Naive thymus-derived CD8-positive, alpha-beta T cell (primary cell): ENCODE measurements at places on chromosomes 16 and 17. TPM values are rescaled to one million over a fixed set of nuclear protein-coding genes. Genes with fewer than 3 reads are reported as not detected.

Gene SEPTIN12
- not detected for total RNA-seq

Gene ASGR1
- 0.58 TPM for total RNA-seq

- no peak overlapping the region for H3K27ac ChIP-seq
- peaks cover 4% of the 10 kb centered on the region for H3K36me3 ChIP-seq
- H3K4me3 ChIP-seq, result no peak overlapping the region
Measured at GRCh38 chr17:35099908-35100307, 19.8 kb downstream of the RAD51D start.

DNA sequence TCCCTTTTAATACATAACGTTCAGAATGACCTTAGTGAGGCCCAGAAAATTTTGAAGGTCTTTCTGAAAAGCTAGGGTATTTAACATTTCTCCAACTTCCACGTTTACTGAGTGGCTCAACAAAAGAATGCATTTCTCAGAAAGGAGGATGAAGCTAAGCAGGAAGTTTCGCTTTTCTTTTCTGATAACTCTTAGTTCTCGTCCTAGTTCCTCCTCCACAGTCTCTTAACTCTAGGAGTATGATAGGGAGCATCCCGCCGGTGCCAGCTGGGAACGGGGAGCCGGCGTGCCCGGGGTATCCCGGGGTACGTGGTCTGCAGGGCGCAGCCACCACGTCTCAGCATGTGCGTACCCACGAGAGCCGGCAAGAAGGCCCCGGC is 363 bp downstream of the KARS1 start:
- H3K27me3 ChIP-seq, result no peaks in the 10 kb centered on the region
- no peak for DNase-seq
- peak overlapping the region; percentile 99 for H3K27ac ChIP-seq
- H3K4me1 ChIP-seq, result peaks cover 68% of the 10 kb centered on the region
- H3K36me3 ChIP-seq, result peaks cover 8% of the 10 kb centered on the region

DNA sequence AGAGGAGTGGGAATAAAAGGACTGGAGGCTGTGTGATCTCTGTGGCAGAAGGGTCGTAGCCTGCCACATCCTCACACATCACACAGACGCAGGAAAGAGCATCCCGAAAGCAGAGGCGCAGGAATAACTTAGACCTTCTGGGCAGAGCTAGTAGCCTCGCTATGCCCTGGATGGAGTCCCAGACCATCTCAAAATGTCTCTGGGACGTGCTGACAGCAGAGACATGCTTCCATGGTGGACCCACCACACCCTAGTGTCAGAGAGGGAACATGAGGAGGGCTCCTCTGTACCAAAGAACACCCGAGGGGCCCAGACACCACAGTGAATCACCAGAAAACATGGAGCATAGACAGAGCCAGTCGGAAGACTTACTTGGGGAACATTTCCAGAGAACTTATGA is 29.6 kb upstream of the FAAP100 start:
- H3K4me3 ChIP-seq, result no peak overlapping the region
- no peak for DNase-seq
- no peaks in the 10 kb centered on the region for H3K27me3 ChIP-seq
- H3K27ac ChIP-seq, result no peak overlapping the region
- peaks cover 69% of the 10 kb centered on the region for H3K36me3 ChIP-seq
